ENCODE measurements at places on chromosomes 4 and X.

- no peak for DNase-seq
These were observed 40.9 kb downstream of the TSC22D3 start for GRCh38 chrX:107734646-107735045.

DNA sequence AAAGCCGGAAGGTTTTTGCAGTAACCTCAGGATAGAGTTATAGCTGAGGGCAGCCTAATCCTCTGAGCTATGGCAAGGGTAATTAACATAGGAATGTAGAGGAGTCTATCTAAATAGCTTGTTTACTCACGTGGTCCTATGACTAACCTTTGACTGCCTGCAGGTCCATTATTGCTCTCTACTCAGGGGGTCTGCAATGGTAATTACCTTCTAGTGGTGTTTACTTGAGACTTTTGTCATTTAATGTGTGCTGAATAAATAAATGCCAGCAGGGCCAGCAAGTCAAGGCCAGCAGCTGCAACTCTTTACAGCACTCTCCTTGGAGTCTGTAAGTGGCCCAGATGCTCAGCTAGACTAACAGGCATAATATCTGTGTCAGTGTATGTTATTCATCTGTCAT, 212.7 kb upstream of the FMR1 start:
- DNase-seq, result no peak

DNA sequence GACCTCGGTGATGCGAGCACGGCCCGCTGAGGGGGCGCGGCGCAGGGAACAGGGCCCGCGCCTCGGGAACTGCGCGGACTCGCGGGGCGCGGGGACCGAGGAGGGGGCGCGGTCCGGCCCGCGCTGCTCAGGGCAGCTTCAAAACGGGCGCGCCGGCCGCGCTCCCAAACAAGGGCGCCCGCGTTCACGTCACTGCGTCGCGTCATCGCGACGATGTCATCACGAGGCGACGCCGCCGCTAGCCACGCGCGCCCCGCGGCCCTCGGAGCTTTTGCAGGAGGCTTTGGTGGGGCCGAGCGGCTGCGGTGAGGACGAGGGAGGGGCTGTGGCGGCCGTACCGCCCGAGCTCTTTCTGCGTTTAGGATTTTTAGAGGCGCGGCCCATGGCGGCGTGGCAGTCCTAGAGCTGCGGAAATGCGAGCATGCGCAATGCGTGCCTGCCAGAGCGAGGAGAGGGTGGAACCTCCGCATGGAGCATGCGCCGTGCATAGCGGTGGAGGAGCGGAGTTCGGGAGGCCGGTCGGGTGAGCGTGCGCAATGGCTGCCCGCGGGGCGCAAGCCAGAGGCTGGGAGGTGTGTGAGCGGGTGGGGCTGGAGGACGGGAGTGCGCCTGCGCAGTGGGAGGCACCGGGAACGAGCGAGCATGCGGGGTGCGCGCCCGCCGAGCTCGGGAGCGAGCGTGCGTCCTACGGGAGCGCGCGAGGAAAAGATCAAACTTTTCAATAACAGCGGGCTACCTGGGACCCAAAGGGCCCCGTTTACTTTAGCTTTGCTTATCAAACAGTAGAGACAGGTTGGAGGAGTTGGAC, at the start of gene PPP2R3B:
Gene PPP2R3B (minus strand): TSS at position 140 of the 808 bp plus-strand sequence. CDS start 216 bp downstream, outside the sequence.
- peak; percentile 96 for DNase-seq

- no peak for DNase-seq
These were observed 345.4 kb upstream of the GATB start for GRCh38 chr4:152106113-152106763.

- no peak for DNase-seq
These were observed 6.8 kb downstream of the BGN start for GRCh38 chrX:153501530-153501929.

DNA sequence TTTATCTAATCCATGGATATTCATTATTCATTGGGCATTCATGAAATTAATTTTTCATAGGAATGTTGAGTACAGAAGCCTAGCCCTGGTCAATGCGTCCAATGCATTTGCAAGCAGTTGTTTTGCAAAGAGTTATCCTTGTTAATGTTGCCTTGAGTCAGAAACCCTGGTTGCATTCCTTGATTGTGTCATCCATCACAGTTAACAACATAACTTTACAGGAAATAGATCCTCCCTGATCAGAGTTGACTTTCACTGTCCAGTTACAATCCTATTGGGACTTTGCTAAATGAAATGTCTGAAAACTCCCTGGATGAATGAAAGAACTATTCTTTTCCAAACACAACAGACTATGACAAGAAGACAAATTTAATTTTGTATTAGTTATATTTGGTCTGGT, 924.3 kb upstream of the SLIT2 start:
- DNase-seq, result no peak
